ENCODE measurements at places on chromosomes 2 and 18.

DNA sequence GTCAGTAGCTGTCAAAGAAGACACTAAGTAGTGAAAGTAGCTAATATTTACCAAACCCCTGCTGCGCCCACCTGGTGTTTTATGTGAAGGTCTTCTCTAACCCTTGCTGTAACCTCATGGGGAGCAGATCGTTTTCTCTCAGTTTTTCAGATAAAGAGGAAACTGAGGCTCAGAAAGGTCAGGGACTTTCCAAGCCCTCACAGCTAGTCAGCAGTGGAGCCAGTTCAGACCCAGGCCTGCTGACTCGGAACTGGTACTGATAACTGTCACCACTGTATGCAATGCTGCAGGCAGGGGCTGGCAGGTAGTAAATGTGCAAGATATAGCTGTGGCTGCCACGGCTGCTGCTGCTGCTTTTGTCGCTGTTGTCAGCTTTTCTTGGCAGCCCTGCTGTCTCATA, 69.1 kb downstream of the LRRFIP1 start:
- DNase-seq: no peak

DNA sequence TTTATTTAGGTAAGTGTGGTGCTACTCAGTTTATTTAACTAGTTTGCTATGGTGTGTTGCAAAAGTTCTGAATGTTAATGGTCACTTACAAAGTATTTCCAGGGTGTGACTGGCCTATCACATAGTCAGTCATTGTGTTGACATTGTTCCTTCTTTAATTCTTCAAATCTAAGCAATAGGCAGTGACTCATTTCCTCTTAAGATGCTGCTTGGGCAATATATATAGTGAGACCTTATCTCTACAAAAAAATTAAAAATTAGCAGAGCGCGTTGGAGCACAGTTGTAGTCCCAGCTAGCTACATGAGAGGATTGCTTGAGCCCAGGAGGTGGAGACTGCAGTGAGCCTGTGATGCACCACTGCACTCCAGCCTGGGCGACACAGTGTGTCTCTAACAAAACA, 5.8 kb upstream of the CCDC88A start:
- DNase-seq: no peak

DNA sequence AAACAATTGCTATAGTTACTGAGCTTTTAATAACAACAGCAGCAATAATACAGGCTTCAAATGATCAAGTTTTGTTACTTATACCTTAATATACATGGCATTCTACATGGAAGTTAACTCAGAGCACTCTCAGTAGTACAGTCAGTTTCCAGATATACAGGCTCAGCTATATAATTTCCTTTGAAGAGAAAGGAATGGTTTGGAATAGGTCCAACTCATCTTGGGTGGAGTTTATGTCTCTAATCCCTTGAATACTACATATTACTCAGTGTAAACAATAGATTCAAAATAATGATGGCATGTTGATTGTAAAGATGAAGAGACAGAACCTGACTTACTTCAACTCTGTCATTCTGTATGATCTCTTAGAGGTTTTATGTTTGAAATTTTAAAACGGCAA, 174.9 kb downstream of the EPHA4 start:
- no peak for DNase-seq

GRCh38 chr2:202400941-202401340, 24.8 kb downstream of the BMPR2 start:
- DNase-seq: no peak

DNA sequence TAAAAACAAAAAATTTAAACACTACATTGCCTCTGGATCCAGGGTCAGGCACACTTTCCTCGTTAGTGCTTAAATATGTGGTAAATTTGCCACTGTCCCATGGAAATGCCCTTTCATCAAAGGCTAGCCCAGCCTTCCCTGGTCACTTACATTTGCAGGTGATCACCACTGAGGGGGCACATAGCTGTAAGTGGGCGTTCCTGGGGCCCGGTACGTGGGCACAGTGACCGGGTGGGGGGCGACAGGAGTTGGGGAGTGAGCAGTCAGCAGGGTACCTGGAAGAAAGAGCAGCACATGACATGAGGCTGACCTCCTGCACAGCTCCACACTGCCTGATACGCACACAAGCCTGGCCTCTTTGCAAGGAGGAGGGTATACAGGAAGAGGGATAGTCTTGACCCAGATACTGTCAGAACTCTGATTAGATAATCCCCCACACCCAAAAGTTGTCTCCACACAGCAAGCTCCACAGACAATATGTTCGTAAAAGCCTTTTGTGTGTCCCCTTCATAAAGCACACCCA, 40.5 kb downstream of the FAM168B start:
- DNase-seq: no peak

DNA sequence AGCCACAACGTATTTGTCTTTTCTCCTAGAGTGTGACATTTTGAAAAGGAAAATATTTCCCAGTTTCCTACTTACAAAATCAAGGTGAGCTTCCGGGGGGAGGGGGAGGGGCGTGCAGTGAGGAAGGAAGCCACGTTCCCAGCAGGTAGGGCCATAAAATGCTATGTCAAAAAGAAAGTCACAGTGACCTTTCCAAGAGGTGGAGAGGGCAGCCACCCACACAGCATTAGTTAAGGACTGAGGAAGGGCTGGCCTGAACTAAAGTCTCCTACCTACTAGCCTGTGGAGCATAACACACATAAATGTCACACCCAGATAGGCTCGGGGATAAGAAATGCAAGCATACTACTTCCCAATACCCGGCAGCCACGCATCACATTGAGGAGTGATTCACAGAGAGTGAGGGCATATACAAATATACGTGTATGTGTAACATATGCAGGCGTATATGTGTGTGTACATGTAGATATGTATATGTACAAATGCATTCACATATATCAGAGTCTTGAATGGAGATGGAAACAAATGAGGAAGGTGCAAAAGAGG, 191.1 kb downstream of the STK39 start:
- DNase-seq: no peak

GRCh38 chr2:161128885-161129284, 31.3 kb upstream of the TANK start:
- DNase-seq: no peak

DNA sequence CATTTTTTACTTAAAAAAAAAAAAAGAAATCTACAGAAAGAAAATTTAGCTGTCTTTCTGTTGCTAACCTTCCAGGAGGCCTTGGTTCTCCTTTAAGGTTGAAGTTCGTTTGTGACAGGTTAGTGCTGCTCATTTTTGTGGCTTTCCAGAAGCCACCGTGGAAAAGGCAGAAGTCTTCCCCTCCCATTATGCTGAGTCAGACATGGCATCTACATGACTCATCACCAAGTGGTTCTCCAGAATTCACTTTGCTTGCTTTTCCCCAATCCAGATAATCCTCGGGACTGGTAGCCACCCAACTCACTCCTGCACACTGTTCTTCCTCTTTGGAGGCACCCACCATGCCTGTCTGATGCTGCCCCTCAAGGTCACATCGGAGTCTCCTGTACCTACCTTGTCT, 228.7 kb downstream of the PIK3C3 start:
- DNase-seq: no peak

DNA sequence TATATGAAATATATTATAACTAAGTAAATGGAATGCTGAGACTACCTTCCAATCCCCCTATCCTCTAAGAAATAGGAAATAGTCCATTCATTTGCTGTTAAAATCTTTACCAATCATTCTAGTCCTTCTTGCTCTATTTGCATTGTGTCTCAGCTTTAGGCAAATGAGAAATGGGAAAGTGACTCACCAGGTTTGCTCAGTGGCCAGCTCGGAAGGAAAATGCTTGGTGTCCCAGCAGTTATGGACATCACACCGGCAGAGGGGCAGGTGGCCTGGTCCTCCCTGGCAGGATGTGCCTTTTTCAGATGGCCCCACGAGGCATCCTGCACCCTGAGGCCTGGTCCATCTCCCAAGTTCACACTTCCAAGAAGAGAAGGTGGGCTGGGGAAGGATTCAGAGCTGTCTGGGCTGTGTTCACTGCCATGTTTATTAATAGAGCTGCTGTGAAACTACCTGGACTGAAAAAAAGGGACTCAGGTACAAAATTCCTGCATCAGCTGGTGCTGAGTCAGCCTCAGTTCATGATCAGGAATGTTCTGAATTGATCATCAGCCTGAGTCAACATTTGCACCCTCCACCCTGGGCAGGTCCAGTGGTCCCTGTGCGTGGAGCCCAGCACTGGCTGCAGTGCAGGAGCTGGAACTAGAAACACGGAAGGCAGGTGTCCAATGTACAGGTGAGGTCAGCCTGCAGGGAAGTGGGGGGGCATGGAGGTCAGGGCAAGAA, 60.1 kb upstream of the ARL4C start:
- no peak for DNase-seq

DNA sequence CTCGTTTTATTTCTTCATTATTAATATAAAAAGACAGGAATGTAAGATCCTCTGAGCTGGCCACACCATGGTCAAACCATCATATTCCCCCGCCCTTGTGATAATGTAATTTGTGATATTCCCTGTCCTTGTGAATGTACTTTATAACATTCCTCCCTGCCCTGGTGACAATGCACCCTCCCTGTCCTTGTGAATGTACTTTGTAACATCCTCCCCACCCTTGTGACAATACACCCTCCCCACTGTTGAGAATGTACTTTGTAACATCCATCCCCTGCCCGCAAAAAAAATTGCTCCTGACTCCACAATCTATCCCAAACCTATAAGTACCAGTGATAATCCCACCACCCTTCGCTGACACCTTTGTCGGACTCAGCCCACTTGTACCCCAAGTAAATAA, 211.0 kb downstream of the MBD2 start:
- no peak for DNase-seq

DNA sequence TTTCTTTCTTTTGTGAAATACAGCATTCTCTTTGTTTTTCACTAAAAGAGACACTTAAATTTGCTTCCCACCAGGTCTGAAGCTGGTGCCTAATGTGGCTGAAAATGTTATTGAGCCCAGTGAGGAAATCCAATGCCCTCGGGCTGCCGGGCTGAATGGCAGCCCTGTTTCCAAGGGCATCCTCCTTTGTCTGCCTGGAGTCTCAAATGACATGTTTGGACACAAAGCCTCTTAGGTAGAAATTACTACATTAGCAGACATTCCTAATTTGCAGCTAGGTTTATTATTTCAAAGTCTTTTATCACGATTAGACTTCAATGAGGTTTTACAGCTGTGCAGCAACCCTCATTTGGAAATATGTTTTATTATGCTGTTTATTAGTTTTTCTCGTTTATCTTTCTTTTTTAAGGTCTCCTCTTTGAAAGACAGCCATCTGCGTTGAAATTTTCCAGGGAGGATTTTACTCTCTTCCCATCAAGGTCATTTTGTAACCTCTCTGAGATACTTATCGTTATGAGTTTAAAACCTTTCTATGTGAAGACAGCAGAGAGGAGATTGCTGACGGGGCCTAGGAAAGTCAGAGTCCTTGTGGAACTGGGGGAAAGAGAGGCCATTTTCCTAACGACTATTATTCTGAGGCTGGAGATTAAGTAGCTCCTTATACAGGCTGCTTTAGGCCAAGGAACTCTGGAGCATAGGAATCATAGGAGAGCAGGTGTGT, 59.0 kb upstream of the ZNF532 start:
- DNase-seq: peak; percentile 50

DNA sequence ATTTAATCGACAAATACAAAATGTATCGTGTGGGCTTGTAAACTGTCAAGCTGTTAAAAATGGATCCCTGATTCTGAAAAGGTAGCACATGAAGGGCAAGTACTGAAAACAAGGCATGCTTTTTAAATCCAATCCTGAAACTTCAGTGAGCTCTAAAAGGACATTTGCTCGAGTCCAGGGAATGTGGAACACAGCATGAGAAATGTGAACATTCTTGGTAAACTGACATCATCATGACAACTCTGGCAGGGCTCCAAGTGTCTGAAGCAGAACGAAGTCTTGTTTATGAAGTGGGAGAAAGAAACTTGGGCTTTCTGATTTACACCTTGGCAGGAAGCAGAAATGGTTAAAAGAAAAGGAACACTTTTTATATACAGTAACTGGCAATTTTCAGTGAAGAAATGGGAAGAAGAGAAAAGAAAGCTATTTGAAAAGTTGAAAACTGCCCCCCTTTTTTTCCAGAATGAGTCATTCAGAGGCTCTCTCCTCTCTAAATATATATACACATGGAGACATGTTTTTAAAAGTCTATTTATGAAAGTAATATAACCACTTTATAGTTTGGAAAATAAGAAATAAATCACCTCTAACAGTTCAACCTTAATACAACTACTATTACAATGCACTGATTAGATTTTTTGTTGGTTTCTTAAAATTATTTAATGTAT, 120.8 kb downstream of the GAREM1 start:
- DNase-seq: no peak

GRCh38 chr18:43780782-43781340, 503.6 kb upstream of the SYT4 start:
- no peak for DNase-seq

DNA sequence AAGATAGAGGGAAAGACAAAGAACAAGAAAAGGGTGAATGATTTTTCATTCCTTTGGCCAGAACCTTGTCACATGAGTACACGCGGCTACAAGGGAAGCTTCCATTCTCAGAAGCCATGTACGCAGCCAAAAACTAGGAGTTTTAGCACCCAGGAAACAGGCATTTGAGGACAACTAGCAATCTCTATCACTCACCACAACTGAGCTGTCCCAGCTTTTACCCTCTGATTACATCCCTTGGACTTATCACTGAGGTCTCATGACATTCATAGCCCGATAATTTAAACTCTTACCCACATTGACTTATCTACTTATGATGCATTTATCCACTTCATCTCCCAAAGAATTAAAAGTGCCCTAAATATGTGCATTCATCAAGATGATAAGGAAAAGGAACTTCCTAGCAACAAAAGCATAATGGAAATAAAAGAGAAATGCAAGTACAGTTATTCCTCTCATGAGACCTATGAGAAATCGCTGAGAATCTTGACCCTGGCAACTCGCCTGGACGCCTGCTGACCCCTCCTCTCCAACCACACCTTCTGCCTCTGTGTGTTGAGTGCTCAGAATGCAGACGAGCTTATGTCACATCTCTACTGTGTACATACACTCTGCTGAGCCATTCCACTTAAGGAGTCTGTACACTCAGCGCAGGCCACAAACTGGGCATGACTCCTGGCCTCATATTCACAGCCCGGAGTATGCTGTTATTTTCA, 28.7 kb upstream of the MFSD6 start:
- no peak for DNase-seq

DNA sequence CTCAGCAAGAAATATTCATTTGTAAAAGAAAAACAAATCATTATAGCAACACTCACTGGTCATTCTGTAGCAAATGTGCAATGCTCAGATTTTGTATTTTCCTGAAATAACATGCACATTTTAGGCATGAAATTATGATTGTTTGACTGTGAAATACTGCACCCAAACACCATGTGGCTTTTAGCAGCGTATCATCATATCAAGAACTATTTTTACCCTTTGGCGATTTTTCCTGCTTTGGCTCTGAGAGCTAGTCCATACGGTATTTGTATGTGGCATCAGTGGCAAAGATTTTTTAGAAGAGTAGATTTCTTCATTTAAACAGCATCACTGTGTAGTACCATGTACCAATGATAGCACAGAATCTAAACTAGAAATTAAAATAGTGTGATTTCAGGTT, 493.1 kb downstream of the NR4A2 start:
- DNase-seq: no peak

- DNase-seq: no peak
Measured at GRCh38 chr2:209864716-209865295, 93.2 kb downstream of the UNC80 start.
